ENCODE measurements at places on chromosomes 5 and 9.
A peak's percentile ranks its signal among the peaks of the same experiment; 100 is the strongest.

DNA sequence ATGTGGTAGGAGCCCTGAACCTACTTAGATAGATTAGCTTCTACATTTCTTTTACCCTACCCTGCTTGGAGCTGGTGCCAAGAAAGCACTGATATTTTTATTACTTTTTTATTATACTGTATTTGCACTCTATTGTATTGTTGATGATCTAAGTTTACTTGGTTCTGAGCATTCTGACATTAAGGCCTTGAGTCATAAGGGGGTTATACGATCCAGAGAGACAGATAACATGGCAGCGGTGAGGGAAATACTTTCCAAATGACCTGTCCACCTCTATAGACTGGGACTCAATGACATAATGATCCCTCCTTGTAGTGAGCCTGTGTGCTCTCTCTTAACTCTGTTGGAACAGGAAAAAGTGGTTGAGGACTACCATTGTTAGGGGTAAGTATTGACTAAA is 176.3 kb downstream of the MAN2A1 start:
- DNase-seq = peak; percentile 94

GRCh38 chr5:173479711-173480110 is 136.7 kb downstream of the BOD1 start:
- DNase-seq = no peak

GRCh38 chr9:128247226-128247803 is 28.5 kb downstream of the GOLGA2 start:
- no peak for DNase-seq

- DNase-seq = peak; percentile 21
Observed at GRCh38 chr9:105205787-105206495, 38.5 kb upstream of the SLC44A1 start.

GRCh38 chr5:72228960-72229359 is 91.1 kb downstream of the MRPS27 start:
- DNase-seq = no peak

DNA sequence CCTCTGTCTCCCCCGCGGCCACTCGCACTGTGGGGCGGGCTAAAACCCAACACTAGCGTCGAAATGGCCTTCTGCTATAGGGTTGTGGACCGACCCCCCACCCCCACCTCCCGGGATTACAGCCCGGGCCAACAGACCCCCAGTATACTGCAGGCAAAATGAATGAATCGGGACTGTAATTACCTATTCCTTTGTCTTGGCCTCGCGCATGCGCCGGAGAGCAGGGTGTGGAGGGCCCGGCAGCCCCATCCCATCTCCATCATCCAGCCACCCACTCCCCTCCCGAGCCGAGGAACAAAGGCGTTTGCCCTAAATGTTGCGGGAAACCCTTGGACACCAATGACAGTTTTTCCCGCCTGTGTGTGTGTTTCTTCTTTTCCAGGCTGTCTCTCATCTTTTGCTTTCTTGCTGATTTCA is 1.6 kb downstream of the BASP1 start:
- DNase-seq = peak; percentile 53

GRCh38 chr9:121073038-121073437 is 1.7 kb upstream of the CNTRL start:
- DNase-seq = peak; percentile 59

DNA sequence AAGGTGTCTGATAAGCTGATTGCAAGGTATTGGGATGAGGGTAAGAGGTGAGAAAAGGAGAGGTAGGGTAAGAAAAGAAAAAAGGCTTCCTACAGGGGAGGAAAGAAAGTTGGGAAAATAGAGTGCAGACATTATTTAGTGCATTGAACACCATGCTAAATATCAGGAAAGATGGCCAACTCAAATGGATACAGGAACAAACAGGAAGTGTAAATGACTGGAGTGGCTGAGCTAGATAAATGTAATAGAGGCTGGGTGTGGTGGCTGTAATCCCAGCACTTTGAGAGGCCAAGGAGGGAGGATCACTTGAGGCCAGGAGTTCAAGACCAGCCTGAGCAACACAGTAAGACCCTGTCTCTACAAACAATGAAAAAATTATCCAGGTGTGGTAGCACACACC is 32.2 kb downstream of the OTP start:
- DNase-seq = no peak

GRCh38 chr5:173568703-173569102 is 47.7 kb downstream of the BOD1 start:
- DNase-seq = no peak

- DNase-seq = no peak
Observed at GRCh38 chr9:75833778-75834177, 56.7 kb upstream of the PCSK5 start.

DNA sequence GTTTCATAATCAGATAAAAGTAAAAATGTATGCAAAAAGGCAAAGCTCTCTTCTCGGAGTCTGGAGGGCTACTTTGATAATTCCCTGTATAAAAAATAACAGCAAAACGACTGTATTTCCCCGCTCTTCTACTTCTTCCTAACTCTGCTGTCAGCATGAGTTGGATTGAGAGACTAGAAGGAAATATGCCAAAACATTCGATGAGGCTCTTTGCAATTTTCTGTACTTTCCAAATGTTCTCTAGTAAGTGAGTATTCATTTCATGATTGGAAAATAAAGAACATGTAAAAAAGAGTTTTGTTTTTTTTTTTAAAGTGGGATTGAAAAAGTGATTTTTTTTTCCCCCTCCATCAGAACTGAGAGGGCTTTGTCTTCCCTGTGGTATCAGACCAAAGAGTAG is 677.5 kb downstream of the ACTL7B start:
- no peak for DNase-seq
